Kasumi-1 (cell line): ENCODE measurements at places on chromosomes 6 and 20.

DNA sequence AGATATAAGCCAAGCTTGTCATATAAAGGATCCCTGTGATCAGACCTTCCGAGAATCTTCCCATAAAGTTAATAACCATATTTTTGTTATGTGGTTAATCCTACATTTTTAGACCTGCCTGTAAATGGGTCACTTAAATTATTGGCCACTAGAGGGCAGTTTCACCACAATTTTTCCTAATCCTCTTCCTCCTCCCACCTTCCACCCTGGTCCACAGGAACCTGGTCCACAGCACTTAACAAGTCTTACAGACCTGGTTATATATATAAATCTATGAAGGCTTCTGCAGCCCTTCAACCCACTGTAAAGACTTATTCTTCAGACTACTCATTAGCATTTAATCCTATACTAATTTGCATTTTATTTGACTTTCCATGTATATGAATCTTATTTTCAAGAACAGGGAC lies 28.3 kb downstream of the MRS2 start:
- DNase-seq: peak; percentile 51

GRCh38 chr6:170506446-170506845 lies 46.7 kb downstream of the PSMB1 start:
- no peak for DNase-seq

DNA sequence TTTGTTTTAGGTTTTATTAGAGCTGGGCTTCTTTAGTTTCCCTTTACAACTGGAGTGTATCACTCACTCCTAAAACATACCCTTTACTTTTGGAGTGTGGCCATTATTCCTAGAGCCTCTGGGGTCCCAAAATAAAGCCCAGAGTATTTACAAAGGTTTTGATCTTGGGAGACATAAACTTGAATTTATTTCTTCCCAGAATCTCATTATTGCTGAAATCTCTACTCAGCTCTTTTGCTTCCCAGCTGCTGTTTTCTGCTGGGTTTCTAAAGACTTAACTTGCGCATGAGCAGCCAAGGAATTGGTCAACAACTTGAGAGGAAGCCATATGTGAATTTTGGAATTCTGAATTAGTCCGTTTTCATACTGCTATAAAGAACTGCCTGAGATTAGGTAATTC lies 94.5 kb upstream of the NRSN1 start:
- no peak for DNase-seq

DNA sequence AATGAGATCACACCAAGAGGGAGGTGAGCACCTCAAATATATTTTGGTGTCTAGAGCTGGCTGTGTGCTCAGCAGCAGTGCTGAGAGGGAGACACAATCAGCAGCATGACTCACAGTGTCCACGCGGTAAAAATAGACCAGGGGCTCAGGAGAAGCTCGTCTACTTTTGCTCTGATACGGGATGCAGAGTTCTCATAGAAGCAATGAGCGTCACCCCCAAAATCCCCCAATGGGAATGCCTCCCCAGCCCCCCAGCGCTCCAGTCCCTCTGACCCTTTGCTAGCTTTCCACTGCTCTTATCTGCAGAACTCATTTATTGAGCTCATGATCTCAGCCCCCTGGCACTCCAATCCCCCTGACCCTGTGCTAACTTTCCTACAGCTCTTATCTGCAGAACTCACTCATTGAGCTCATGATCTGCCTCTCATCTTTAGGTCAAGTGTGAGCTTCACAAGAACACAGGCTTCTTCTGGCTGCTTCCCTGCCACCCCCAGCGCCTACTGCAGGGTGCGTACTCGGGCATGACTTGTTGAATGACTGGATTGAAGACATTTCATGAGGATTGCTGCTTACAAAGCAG lies 34.0 kb downstream of the SYNDIG1 start:
- DNase-seq: no peak

DNA sequence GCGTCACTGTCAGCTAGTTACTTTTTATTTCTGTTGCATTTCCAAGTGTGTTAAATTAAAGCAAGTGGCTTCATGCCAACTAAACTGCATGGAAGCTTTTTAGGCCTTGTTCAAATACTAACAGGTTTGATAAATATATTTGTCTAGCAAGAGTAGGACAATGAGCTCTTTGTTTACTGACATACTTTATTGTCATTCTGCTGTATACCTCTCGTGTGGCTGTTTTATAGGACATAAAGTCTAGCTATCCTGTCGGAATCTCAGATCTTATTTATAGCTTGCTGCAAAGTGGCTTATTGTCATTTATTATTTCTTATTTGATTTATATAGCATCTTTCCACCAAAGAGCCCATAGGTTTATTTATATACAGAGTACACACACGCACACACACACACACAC lies 711.1 kb downstream of the KIF16B start:
- DNase-seq: no peak

GRCh38 chr6:87660226-87660911 lies 41.7 kb downstream of the AKIRIN2 start:
- DNase-seq: no peak

- no peak for DNase-seq
Measured at GRCh38 chr20:34215711-34216381, 25.4 kb upstream of the ASIP start.

DNA sequence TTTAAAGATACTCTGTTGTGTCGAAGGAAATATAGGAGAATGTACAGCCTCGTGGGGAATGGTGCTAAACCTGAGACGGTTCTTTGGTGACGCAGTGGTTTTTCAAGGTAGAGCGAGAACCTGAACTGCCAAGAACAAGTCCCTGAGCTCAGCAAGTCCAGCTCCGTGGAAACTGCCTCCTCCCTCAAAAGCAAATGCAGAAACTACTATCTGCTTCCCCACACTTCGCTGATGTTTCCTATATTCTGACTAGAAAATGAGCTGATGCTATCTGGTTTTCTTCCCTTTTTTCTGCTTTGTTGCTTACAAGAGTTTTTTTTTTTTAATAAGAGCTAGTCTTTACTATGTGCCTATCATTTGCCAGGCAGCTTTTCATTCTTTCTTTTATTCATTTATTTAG lies 85.3 kb upstream of the LY86 start:
- no peak for DNase-seq

DNA sequence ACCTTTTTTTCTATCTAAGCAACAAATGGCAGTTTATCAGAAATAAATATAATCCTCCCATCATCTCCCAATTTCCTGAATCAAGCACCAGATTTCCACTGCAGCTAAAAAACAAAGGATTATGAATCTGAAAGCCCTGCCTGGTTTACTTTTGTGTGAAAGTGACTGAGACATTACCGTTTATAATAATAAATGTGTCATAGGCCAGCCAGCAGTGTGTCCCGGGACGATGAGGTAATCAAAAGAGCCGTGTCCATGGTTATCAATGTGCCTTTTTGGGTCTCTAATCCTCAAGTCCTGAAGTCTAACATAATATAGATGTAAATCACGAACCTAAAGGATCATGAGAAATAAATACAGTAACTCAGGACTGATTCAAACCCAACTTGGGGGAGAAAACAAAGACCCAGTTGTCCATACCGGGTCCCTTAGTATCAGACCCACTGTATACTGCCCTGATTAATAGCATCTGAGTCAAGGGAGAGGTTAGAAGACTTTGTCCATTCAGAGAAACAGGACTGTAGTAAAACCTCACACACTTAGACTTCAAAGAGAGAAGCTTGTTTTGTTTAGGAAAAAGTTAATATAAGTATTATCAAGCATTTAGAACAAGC lies 149.1 kb downstream of the SASH1 start:
- no peak for DNase-seq

DNA sequence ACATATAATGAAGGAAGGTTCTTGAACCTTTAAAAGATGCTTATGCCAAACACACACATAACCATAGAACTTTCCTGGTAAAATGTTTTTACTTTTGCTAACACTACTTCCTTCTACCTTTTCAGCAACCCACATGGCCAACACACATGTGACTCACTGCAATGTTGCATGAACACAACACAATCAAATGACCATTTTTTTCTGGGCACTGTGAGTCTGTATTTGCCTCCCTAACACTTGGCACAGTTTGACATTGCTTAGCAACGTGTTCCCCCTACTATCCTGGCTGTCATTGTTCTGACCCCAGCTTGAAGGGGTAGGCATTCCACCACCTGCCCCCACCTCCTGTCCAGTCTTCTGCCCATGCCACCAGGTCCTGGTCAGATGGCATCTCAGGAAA lies 204.8 kb upstream of the PRND start:
- no peak for DNase-seq

GRCh38 chr20:1313236-1313964 lies 15.5 kb downstream of the SDCBP2 start:
- peak; percentile 46 for DNase-seq

- no peak for DNase-seq
Measured at GRCh38 chr6:79040083-79040482, 38.0 kb downstream of the PHIP start.

- peak; percentile 9 for DNase-seq
Measured at GRCh38 chr20:3933218-3933617, 44.0 kb downstream of the PANK2 start.

DNA sequence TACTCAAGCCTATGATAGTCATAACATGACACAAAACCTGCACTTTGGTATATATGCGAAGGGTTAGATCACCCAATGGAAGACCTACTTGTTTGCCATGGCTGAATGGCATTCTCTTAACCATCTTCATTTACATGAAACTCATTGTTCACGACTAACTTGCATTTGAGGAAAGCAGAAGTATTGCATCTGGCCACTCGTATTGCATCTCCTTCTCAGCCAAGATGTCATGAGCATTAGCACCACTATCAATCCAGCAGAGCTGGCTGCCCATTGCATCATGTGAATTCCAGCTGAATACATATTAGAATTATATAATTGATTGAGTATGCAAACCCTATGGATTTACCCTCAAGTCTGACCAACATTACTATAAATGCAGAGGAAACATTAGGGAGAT lies 390.2 kb downstream of the LAMA2 start:
- DNase-seq: no peak

- DNase-seq: no peak
Measured at GRCh38 chr20:54320148-54320607, 112.3 kb downstream of the PFDN4 start.

GRCh38 chr6:55825402-55826051 lies 49.9 kb downstream of the BMP5 start:
- DNase-seq: no peak

DNA sequence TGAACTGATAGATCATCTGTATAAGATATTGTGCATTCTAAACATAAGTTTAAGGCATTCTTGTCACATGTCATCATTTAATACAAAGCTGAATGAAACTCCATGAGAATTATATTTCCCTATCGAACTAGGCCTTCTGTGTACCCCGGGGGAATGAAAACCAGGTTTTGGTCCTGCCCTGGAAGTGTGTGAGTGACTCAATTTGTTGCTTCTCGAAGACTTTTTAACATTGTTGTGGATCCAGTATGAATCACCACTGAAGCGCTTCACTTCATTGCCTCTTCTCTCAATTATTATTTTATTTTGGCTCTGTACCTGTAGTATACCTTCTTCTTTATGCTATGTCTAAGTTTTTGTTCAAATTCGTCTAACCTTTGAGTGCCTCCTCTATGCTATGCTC lies 150.8 kb downstream of the GRIK2 start:
- no peak for DNase-seq

- peak; percentile 84 for DNase-seq
Measured at GRCh38 chr6:116667623-116668022, 943 bp downstream of the ZUP1 start.

DNA sequence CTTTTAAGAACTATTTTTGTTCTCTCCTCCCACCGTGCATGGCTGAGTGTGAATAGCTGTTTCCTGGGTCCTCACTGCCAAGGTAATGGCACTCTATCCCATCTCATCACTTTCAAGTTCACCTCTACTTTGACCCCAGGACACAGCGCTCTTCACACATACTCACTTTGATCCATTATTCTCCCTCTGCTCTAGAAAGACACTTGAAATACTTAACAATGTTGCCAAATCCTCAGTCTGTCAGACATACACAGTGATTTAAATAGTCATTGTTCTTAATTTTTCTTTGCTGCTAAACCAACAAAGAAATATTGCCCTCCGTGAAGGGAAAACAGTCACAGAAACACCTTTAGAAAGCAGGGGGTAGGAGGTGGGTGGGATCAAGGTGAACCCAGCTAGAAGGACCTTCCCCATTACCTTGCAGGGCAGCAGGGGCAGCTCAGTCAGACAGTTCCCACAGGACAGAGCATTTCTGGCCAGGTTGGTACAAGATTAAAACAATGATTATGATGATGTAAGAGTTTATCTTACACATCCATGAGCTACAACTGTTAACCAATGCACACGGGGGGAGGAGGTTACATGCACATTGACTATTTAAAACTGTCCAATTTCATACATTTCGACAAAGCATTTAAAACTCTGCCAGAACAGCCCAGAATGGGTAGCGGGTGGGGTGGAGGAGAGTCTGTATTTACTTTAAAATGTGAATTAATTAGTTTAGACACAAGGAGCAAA lies 2.4 kb downstream of the SLC22A23 start:
- DNase-seq: no peak

- no peak for DNase-seq
Measured at GRCh38 chr6:72551470-72551869, 70.4 kb upstream of the KCNQ5 start.

- no peak for DNase-seq
Measured at GRCh38 chr20:37693242-37693634, 592 bp upstream of the CTNNBL1 start.

DNA sequence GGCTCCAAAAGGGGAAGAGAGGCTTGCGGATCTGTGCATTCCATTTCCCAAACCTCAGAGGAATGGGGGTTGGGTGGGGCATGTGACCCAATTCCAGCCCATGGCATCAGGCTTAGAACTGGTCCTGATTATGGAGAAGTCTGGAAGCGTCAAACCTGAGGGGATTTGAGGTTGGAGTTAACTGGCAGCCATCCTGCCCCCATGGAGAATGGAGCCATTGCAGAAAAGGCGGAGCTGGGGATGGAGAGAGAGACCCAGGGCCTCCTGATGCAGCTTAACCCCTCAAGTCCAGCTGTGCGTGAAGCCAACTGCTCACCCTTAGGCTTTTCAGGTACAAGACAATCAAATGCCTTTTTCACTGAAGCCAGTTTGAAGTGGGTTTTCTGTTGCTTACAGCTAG lies 9.9 kb upstream of the SDCBP2 start:
- no peak for DNase-seq

DNA sequence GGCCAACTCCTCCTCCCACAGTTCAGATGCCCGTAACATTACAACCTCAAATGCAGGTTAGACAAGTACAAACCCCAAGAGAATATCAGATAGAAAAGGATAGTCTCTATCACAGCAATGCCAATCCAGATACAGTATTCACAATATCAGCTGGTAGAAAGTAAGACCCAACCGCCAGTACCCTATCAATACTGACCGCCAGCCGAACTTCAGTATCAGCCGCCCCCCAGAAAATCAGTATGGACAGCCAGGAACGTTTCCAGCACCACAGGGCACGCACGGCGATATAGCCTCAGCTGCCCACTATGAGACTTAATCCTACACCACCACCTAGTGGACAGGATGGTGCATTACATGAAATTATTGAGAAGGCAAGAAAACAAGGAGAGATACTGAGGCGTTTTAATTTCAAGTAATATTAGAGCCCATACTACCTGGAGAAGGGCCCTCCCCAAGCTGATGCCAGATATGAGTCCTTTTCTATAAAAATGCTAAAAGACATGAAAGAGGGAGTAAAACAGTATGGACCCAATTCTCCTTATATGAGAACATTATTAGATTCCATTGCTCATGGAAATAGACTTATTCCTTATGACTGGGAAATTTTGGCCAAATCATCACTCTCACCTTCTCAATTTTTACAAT lies 17.6 kb upstream of the EIF2S2 start:
- peak; percentile 78 for DNase-seq

GRCh38 chr6:143513410-143513809 lies 1.9 kb upstream of the FUCA2 start:
- DNase-seq: peak; percentile 31
